Body of pancreas (tissue), 4 donors: ENCODE measurements at places on chromosomes 2 and 18.

GRCh38 chr2:99562516-99562915 is 72.7 kb upstream of the REV1 start:
- no peak overlapping the region for H3K27ac ChIP-seq
- no peaks in the 10 kb centered on the region for H3K27me3 ChIP-seq
- H3K4me3 ChIP-seq: no peak overlapping the region
- no peaks in the 10 kb centered on the region for H3K36me3 ChIP-seq

- H3K27me3 ChIP-seq: no peaks in the 10 kb centered on the region
- H3K36me3 ChIP-seq: no peaks in the 10 kb centered on the region
- H3K4me1 ChIP-seq: no peaks in the 10 kb centered on the region
These were observed 149.9 kb downstream of the GFPT1 start for GRCh38 chr2:69237070-69237670.

DNA sequence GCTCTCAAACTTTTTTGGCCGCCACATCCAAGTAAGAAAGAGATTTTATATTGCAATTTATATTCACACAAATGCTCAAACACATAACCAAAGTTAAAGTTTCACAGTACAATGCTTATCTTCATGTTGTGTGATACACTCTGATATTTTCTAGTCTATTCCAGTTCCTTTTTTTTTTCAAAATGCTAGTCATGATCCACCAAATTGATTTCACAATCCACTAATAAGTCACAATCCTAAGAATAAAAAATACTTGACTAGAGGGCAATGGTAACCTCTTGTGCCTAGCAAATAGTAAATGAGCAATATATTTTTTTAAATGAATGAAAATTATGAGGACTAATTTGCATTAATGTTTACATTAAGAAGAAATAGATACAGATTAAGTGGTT is 5.8 kb upstream of the PTPN4 start:
- no peaks in the 10 kb centered on the region for H3K36me3 ChIP-seq
- DNase-seq: no peak
- H3K4me3 ChIP-seq: no peak overlapping the region
- no peak overlapping the region for H3K27ac ChIP-seq

DNA sequence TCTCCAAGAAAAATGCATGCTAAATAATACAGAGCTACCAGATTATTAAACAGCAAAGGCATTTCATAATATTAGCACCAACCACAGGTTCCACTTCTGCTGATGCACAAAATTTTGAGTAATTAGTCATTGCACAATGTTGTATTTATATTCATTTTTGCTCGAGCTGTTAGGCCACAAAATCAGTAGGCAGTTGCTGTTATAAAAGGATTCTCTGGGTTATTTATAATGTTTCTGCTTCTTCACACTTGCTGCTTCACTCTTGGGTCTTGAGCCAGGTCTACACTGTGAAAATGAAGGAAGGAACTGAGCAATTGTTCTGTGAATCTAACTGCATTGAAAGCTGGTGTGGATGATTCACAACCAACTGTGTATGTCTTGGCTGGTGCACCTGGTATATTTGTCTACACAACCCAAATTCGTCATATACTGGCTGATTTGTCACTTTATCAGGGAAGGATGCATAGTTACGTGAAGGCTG is 38.3 kb downstream of the MRPL33 start:
- H3K27me3 ChIP-seq: no peaks in the 10 kb centered on the region
- no peak for DNase-seq
- H3K4me3 ChIP-seq: no peak overlapping the region
- no peak overlapping the region for H3K27ac ChIP-seq
- no peaks in the 10 kb centered on the region for H3K36me3 ChIP-seq
- no peaks in the 10 kb centered on the region for H3K4me1 ChIP-seq

GRCh38 chr2:230161184-230161583 is 58.6 kb downstream of the SP110 start:
- no peaks in the 10 kb centered on the region for H3K36me3 ChIP-seq
- H3K27ac ChIP-seq: no peak overlapping the region
- DNase-seq: no peak

DNA sequence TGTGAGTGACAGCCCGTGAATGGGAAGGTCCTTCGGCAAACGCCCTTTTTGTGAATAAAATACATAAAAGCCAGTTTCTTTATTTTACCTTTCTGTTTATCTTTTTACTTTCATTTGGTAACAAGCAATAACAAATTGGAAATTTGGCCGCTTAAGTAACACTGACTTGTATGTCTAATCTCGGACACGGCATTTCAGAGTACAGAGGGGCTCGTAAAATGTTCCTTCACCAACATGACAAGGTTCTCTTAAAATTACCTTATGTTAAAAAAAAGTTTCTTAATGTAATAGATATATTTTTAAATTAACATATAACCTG is 558 bp upstream of the NEMP2 start:
- peaks cover 11% of the 10 kb centered on the region for H3K4me1 ChIP-seq
- H3K27ac ChIP-seq: peak overlapping the region; percentile 95
- DNase-seq: no peak
- H3K27me3 ChIP-seq: no peaks in the 10 kb centered on the region

DNA sequence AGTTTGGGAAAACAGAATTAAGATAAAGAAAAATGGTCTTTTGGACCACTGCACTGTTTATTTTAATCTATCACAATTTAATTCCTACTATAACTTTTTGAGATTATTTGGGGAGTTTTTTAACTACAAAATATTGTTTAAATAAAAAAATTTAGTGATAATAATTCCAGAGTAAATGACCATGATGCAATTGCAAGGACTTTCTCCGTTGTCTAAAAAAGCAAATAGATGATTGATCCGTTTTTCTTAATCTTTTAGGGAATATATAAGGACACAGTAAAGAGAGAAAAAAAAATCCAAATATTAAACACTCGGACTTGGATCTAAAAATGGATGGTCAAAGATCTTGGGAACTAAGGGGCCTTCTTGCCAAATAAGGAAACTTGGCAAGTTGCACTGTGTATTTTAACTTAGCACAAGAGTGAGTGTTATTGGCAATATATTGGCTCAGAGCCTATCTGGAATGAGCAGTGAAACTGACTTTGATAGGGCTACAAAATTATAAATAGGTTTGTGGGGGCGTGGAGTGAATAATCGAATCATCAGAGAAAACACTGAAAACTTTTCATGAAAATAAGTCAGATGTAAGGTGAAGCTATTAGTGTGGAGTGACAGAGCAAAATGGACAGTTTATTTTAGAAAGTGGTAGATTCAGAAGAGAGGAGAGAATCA is 2.0 kb downstream of the MAP3K20 start:
- no peaks in the 10 kb centered on the region for H3K27me3 ChIP-seq
- DNase-seq: no peak
- no peak overlapping the region for H3K4me3 ChIP-seq
- peaks cover 17% of the 10 kb centered on the region for H3K4me1 ChIP-seq

DNA sequence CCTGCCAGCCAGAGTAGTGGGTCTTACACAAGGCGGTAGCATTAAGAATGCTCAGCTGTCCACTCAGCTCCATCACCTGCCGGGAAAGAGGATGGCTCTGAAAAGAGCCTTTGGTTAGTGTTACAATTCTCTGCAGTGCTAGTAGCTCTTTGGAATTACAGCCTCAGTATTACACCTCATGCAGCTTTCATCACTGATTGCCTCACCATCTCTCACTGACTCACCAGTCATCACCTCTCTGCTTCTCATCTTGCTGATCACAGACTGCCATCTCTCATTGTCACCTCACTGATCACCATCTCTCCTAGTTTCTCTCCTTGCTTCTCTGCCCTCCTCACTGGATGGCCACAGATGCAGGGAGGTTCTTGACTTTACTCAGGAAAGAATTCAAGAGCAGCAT is 573.5 kb upstream of the SETBP1 start:
- H3K27me3 ChIP-seq: no peaks in the 10 kb centered on the region
- DNase-seq: no peak
- H3K36me3 ChIP-seq: no peaks in the 10 kb centered on the region
- no peaks in the 10 kb centered on the region for H3K4me1 ChIP-seq

DNA sequence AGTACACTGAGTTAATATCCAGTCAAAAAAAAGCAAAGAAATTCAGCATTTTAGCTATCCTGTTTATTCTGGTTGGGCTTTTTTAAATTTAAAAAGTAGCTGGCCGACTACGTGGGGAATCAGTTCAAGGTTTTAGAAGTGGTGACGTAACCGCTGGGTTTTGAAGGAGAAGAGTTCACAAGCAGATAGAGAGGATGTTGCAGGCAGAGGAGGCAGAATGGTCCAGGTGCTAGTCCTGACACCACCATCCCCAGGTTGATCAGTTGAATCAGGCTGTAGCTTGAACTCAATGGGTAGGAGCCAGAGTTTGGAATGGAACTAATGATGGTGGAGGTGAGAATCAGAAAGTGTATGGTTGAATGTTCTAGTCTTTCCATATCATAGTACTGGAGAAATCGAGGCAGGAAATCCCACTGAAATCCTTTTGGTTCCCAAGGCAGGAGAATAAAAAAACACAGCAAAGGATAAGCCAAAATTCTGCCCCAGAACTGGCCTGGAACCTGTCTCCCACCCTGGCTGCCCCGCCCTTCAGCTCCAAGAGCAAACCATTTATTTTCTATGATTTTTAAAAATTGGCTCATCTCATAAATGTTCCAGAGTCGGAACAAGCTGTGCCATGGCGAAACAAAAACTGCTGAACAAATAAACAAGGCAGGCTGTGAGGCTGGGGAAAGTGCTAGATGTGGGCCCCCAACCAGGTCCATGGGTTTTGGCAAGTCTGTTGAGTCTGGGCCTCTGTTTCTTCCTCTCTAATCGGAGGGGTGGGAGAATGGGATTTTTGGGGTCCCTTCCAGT is 44.0 kb downstream of the SLC4A1AP start:
- H3K36me3 ChIP-seq: no peaks in the 10 kb centered on the region
- peaks cover 43% of the 10 kb centered on the region for H3K4me1 ChIP-seq
- no peaks in the 10 kb centered on the region for H3K27me3 ChIP-seq

DNA sequence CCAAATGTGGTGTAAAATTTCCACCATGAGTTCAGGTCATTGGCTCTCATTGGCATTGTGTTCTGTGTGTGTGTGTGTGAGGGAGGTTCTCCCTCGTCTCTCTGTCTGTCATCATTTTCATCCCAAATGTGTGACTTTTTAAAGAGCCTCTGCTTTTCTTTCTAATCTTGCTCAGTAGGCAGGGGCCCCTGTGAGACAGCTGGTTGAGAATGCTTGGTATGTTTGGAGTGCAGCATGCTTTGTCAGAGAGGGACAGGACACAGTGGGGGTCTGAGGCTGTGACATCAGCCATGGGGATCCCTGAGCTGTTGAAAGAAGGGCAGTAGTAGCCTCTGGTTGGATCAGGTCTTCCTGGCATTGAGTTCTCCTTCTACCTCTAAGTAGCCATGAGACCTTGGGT is 10.6 kb downstream of the PTPRM start:
- H3K36me3 ChIP-seq: no peaks in the 10 kb centered on the region
- no peaks in the 10 kb centered on the region for H3K4me1 ChIP-seq
- no peak for DNase-seq
- no peak overlapping the region for H3K27ac ChIP-seq
- no peak overlapping the region for H3K4me3 ChIP-seq
- H3K27me3 ChIP-seq: no peaks in the 10 kb centered on the region

DNA sequence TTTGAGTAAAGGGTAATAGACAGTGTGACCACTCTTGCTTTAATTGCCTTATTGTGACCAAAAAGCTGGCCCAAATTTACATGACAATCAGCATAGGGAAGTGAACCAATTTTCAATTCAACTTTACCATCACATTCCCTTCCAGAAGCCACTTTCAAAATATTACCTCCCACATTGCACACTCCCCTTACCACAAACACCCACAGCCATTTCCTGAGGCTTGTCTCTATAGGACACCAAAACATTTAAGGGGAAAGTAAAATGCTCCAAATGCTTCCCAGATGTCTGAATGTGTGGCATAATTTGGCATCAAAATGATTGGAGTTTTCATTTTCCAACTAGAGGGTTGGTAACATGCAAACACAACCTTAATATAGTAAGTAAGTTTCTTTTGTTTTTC is 616.1 kb downstream of the SLC4A3 start:
- no peak overlapping the region for H3K4me3 ChIP-seq
- H3K36me3 ChIP-seq: no peaks in the 10 kb centered on the region
- no peaks in the 10 kb centered on the region for H3K4me1 ChIP-seq
- no peaks in the 10 kb centered on the region for H3K27me3 ChIP-seq

DNA sequence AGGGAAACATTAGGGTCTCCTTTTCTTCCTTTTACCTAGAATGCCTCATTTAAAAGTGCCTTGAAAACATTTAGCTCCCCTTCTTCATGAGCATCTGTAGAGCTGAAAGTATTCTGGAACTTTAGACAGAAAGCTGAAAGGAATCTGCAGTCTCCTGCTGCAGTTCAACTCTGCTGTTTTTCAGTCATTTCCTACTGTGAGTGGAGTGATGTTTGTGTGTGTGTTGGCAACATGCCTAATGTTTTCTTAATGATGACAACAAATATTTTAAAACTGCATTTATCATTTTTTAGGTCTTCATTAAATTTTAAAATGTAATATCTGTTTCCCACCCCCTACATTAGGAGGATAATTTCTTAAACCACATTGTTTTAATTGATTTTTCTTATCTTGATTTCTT is 66.6 kb downstream of the TWSG1 start:
- no peaks in the 10 kb centered on the region for H3K27me3 ChIP-seq
- no peak overlapping the region for H3K27ac ChIP-seq
- no peaks in the 10 kb centered on the region for H3K4me1 ChIP-seq
- H3K36me3 ChIP-seq: no peaks in the 10 kb centered on the region

- no peaks in the 10 kb centered on the region for H3K36me3 ChIP-seq
- no peaks in the 10 kb centered on the region for H3K27me3 ChIP-seq
- H3K4me3 ChIP-seq: no peak overlapping the region
- no peak for DNase-seq
- H3K27ac ChIP-seq: no peak overlapping the region
These were observed 154.0 kb downstream of the PMAIP1 start for GRCh38 chr18:60053747-60054304.

DNA sequence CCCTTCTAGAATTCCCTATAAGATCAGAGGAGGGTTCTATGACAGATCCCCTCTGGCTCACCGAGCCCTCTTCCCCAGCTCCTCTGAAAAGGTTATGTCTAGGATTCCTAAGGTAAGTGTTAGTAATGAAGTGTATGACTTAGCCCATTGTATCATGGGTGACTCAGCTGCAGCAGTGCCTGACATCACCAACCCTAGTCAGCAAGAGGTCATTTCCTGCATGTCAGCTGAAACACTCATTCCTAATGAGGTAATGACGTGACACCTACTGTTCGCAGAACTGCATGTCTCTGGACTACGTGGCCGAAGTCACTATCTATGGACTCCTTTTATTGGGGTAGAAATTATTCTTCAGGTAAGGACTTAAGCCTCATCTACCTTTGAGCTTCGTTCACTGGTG is 196.1 kb upstream of the MYT1L start:
- no peaks in the 10 kb centered on the region for H3K4me1 ChIP-seq
- no peak for DNase-seq
- H3K36me3 ChIP-seq: no peaks in the 10 kb centered on the region
- H3K27me3 ChIP-seq: no peaks in the 10 kb centered on the region

DNA sequence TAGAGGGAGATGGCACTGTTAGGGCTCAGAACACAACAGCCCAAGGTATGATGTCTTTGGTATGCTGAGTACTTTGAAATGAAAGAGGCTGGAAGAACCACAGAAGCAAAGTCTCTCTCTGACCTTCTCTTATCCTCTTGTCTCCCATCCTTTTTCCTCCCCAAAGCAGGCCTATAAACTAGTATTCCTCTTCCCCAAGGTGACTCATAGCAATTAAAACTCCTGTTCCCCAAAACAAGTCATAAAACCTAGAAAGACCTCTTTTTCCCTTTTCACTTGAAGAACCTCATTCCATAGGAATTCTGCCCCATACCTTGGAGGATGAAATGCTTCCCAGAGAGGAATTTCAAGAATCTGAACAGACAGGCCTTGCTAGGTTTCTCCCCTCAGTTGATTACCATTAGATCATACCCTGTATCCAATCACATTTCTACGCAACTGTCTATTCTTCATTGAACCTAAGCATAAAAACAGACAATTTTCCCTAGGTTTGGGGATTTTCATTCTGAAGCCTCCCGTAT is 25.7 kb downstream of the MDH1 start:
- no peaks in the 10 kb centered on the region for H3K27me3 ChIP-seq
- no peaks in the 10 kb centered on the region for H3K4me1 ChIP-seq
- no peaks in the 10 kb centered on the region for H3K36me3 ChIP-seq
- no peak overlapping the region for H3K4me3 ChIP-seq
- no peak for DNase-seq
